ENCODE measurements at places on chromosomes 3 and 15. TPM values are rescaled to one million over a fixed set of nuclear protein-coding genes. Genes with fewer than 3 reads are reported as not detected.

Gene TF
- 1.8 TPM for total RNA-seq

Gene DNAJA4
- 7.4 TPM for total RNA-seq

Gene LRRFIP2
- total RNA-seq: 49.4 TPM

Gene SLC15A2
- total RNA-seq: 1.4 TPM

Gene SCN5A
- total RNA-seq: 0.71 TPM

Gene NR2E3
- 0.14 TPM for total RNA-seq

Gene SERPINI1
- total RNA-seq: 4.6 TPM

Gene ADAMTS17
- total RNA-seq: 1.2 TPM

Gene CA12
- 0.14 TPM for total RNA-seq

Gene SEMA4B
- 66.5 TPM for total RNA-seq

Gene LRRC34
- total RNA-seq: 1.8 TPM

Gene FSIP1
- total RNA-seq: 1.4 TPM

Gene LSAMP
- 47.1 TPM for total RNA-seq

Gene FEZF2
- total RNA-seq: not detected

Gene P2RY13
- 2.3 TPM for total RNA-seq

Gene GUCA1C
- total RNA-seq: not detected

Gene ACP3
- 0.71 TPM for total RNA-seq

Gene SOX2
- total RNA-seq: 7.7 TPM

Gene ZPLD1
- 0.36 TPM for total RNA-seq

Gene NEK10
- total RNA-seq: 11.4 TPM
